ENCODE measurements at places on chromosomes 6 and 20. TPM values are rescaled to one million over a fixed set of nuclear protein-coding genes. Genes with fewer than 3 reads are reported as not detected.

DNA sequence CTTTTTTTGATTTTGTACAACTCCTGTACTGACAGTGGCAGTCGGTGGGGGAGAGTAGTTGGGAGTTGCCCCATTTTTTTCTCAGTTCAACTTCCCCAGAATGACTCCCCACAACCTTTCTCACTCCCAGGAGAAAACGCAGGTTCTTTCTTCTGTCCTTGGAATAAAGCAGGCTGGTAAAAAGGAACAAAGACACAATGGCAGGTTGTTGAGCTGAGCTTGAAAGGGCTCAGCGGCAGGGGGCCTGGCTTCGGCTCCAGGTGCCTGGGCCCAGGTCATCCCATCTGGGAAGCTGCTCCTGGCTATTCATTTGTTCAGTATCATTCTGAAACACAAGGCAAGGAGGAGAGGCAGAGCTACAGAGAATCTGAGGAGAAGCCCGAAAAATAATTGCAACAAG lies 46.2 kb downstream of the PROKR2 start:
- no peak for DNase-seq

- peak; percentile 44 for DNase-seq
Measured at GRCh38 chr20:48721324-48722001, 106.3 kb downstream of the PREX1 start.

DNA sequence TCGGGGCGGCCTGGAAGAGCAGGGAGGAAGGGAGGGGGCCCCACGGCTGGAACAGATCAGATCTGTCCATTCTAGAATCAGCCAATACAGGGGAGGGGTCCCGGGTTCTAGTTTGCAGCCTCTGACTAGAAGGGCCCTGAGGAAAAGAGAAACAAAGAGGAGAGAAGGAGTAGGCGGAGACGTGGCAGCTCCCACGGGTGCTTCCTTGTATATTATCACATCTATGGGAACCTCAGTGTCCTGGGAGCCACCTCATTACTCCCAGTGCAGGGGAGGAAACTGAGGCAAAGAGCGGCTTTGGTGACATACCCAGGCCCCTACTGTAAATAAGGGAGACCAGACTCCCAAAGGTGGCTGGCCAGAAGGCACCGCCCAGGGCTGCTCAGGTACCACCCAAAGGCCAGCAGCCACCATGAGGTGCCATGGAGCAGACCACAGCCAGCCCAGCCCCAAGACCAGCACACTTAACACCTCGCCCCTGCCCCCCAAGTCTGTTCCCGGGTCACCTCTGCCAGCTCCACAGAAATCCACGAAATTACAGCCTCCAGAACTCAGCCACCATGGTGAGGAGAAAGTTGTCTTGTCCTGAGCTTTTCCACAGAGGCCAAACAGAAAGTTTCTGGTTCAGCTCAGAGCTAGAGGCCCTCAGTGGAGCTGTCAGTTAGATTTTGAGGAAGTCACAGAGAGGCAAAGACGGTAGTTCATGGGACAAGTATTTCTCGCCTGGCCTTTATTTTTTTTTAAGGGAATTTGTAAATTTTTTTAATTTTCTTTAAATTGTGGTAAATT lies 2.1 kb downstream of the ZC3H12D start:
- DNase-seq = no peak

DNA sequence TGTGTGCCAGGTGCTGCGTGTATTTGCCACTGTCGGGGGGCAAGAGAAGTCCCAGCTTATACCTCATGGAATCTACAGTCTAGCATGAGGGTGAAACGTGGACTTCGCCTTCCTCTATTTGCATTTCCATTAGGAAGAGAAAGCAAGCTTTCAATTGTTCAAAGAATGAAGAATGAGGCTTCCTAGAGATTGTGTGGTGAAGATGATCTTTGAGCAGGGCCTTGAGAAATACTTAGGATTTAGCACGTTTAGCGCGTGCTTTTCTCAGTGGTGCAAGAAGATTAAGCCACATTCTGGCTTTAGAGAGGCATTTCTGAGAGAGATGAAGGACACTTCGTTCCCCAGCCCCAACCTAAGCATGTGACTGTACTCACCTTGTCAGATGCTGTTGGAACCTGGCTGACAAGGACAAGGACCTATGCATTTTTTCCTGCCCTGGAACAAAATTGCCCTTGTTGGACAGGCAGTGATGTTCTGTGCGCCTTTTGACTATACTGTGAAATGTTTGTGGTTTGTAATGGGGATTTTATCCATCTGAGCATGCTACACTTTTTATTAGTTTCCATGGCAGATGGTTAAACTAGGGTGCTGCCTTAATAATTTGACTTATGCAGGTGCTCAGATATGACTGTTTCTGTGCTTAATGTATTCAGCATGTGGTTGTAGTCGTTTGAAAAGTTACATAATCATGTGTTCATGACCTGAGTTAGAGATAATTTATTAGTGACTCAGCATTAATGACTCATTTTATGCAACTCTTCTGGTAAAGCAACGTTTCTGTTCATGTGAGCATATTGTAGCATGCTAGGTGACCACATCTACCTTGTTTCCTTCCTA lies 10.7 kb downstream of the TULP4 start:
- DNase-seq = no peak

- no peak for DNase-seq
Measured at GRCh38 chr6:105893741-105894140, 192.4 kb upstream of the PRDM1 start.

- DNase-seq = no peak
Measured at GRCh38 chr6:108578166-108578565, 17.4 kb downstream of the FOXO3 start.

DNA sequence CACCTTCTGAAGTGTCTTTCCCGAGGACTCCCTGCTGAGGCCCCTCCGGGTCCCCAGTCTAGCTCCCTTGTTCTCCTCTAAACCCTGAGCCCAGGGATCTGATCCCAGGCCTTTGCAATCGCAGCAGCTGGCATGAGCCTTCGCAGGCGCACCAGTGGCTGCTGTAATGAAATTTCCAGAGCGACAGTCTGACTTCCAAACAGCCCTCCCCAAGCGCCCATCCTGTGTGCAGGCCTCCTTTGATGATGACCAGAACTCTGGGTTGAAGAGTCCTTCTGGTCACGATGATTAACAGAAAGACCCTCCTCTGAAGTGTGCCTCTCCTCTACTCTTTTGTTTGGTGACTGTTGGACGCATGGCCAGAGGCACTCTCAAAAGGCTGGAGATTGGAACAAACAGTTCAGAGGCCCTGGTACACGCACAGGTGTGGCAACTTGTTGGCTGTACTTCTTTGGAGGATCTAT lies 89.1 kb upstream of the MPC1 start:
- DNase-seq = no peak

DNA sequence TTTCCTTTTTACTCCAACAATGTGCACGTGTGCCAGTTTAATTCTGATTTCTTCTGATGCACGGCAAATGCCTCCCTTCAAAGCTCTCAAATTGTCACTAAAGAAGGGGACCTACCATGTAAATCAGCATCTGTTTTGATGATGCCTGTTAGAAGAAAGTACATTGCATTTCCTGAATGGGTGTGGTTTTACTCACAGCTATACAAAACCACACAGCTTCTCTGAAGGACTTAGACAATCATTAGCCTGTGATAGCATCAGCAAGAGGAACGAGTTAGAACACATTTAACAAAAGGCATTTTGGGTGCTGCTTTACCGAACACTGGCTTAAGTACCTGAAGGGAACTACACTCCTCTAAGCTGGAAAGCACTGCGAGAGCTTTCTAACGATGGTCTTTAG lies 109.4 kb downstream of the ATXN1 start:
- no peak for DNase-seq

- peak; percentile 41 for DNase-seq
Measured at GRCh38 chr6:37314487-37315156, 39.2 kb upstream of the RNF8 start.

GRCh38 chr20:6008254-6008653 lies 45.6 kb downstream of the LRRN4 start:
- DNase-seq = peak; percentile 44

DNA sequence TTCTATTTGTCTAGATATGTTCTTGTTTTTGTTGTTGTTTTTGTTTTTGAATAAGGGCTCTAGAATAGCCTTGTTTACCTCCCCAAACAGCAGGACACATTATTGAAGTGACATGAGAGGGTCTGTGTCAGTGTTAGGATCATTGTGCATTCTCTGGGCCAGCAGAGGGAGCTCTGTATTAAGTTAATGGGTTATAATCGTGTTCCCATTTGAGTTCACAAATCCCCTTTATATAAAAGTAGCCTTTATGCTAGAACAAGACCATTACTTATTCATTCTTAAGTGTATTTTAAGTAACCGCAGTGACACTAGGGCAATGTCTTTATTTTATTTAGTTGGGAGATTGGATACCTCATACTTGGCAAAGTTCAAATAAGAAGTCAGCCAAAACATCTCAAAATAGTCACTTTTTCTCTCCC lies 44.8 kb downstream of the STK4 start:
- DNase-seq = no peak

GRCh38 chr6:41887331-41887751 lies 7.8 kb downstream of the USP49 start:
- DNase-seq = no peak

DNA sequence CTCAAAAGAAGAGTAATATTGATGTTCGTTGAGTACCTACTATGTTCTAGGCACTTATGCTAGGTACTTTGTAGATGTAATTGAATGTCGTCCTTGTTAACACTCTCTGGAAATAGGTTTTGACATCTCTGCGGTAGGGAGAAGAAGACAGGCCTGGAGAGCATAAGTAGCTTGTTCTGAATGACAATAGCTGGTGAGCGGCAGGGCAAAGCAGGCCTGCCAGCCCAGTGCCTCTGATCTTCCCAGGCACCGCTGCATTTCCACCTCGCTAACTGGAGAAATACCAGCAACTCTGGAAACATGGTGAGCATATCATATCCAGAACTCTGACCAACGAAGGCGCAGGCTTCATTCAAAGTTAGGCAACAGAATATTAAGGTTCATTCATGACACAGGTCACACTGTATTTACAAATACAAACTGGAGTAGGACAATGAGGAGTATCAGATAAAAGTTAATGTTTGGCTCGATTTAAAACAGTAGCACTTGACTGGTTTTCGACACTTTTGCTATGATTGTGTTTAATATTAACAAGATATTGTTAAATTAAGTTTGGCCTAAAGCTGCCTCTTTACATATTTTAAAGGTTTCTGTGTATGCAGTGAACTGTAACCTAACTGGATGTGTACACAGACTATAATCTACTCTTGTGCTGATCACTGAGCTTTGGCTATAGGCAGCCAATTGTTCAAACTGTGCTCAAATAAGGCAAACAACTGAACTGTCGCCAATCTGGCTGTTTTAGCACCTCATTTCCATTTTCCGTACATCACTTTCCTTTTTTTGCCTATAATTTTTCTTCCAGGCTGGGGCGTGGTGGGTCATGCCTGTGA lies 54.1 kb downstream of the PPP1R3G start:
- no peak for DNase-seq

DNA sequence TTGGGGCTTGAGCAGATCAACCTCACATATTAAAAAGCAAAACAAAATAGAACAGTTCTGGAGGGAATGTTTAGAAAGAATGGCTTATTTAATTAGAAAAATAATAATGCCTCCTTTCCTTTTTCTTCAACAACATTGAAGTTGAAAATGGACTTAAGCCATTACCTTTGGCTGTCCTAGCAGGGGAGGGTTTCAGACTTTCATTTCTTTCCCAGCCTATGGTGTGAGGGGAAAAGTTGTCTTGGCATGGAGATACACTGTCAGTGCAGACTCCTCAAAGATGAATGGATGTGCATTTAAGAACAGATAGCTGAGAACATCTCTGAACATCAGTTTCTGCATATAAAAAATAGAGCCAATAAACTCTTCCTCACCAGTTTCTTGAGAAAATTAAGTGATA lies 169.5 kb downstream of the PAX1 start:
- no peak for DNase-seq

GRCh38 chr6:18605841-18606240 lies 218.7 kb downstream of the RNF144B start:
- no peak for DNase-seq

- peak; percentile 85 for DNase-seq
Measured at GRCh38 chr6:7723041-7723447, 2.9 kb upstream of the BMP6 start.

DNA sequence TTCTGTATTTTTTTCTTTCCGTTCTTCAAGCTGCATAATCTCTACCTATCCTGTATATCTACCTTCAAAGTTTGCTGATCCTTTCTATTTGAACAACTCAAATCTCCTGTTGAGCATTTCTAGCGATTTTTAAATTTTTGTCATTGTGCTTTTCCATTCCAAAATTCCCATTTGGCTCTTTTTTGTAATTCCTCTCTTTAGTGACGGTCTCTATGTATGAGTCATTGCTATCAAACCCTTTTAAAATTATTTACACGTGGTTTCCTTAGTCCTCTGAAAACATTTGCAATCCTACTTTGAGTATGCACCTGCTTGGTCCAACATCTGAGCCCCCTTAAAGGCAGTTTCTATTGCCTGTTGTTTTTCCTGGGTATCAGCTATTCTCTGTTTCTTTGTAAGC lies 100.5 kb upstream of the FOXC1 start:
- DNase-seq = no peak

DNA sequence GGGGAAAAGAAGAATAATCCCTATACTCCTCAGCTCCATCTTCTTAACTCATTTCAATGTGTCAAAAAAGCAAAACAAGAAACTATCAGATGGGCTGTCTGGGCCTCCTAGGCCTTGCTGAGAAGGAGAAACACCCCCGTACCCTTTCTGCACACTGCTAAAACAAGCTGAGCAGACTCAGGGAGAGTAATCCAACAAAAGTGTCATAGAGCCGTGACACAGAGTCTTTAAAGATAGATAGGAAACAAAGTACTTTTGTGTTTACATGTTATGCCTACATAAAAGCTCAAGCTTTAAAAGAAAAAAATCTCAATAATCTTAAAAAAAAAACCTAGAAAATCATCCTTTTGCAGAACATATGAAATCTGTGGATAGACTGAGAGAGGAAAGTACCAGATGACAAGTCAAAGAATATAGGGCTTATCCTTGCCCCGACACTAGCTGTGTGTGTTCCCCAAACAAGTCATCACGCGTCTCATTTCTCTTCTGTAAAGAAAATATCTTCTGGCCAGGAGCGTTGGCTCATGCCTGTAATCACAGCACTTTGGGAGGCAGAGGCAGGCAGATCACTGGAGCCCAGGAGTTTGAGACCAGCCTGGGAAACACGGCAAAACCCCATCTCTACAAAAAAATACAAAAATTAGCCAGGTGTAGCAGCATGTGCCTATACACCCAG lies 81.3 kb downstream of the MAP3K5 start:
- DNase-seq = no peak

MYT1 gene
- total RNA-seq = 0.20 TPM

MANEA gene
- total RNA-seq = 4.3 TPM

SMLR1 gene
- total RNA-seq = not detected

TUBB1 gene
- total RNA-seq = 0.30 TPM

MYB gene
- 0.15 TPM for total RNA-seq

TRIM40 gene
- not detected for total RNA-seq

BTBD3 gene
- 30.2 TPM for total RNA-seq

KCNK5 gene
- total RNA-seq = 0.50 TPM
